CD4-positive, alpha-beta T cell treated with Interleukin-1 beta for 1 hour (primary cell): ENCODE measurements at places on chromosomes 5 and 9.

DNA sequence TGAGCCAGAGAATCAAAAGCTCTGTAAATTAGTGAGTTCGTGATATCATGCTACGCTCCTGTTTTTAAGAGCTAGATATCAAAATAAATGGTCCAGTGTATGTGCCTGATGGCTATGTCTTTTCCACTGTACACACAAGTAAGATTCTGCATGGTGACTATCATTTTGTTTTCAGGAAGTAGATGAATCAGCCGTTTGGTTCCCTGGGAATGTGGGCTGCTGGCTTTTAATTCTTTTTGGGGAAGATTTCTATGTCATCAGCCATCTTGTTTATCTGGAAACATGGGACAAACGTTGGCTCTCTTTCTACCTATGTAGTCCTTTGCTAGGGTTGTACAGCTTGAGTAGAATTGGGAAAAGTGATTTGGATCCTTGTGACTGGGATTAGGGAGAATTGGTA is 126.7 kb downstream of the GRIA1 start:
- DNase-seq = no peak

DNA sequence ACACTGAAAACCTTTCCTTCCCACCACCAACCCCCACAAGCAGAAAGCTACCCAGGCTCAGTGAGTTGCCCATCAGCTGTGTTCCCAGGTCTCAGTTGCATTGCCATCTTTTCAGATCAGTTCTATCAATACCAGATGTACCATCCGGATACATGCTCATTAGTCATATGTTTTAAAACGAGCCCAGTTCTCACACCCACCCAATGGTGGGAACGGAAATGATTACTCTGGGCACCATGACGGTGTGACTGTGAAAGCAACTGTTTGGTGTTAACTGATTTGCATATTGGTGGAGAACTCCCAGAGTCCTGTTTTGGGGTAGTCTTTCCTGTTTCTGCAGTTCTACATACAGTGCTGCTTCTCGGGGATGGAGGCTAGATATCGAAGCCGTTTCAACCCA is 212.3 kb downstream of the TRIM36 start:
- no peak for DNase-seq

GRCh38 chr9:86754581-86755560 is 192.4 kb downstream of the GAS1 start:
- no peak for DNase-seq

- no peak for DNase-seq
Observed at GRCh38 chr9:92989561-92989960, 42.2 kb downstream of the FGD3 start.

GRCh38 chr5:118016396-118016795 is 972.0 kb downstream of the DTWD2 start:
- DNase-seq = no peak

- no peak for DNase-seq
Observed at GRCh38 chr5:145237843-145238242, 597.3 kb downstream of the PRELID2 start.
